ENCODE measurements at places on chromosomes 7 and 10.
A peak's percentile ranks its signal among the peaks of the same experiment; 100 is the strongest.

GRCh38 chr10:33478675-33479125 is 144.2 kb upstream of the NRP1 start:
- no peak for DNase-seq

DNA sequence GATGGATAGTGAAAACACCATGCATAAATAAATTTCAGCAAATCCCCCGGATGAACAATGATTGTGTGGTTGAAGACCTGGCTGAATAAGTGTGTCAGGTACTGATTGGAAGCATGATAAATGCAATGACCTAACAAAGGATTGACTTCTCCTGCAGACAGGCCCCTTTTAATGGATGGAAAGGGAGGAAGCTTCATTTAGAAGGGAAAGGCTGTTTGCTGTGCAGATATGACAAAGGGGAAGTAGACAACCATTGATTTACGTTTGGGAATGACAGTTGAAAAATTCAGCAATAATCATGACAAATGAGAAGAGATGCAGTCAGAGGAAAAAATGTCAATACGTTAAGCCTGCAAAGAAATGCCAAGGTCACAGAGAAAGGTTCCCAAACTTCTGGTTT is 503.8 kb downstream of the LRMDA start:
- DNase-seq = no peak

- DNase-seq = no peak
Measured at GRCh38 chr10:60341969-60342368, 47.7 kb downstream of the ANK3 start.

DNA sequence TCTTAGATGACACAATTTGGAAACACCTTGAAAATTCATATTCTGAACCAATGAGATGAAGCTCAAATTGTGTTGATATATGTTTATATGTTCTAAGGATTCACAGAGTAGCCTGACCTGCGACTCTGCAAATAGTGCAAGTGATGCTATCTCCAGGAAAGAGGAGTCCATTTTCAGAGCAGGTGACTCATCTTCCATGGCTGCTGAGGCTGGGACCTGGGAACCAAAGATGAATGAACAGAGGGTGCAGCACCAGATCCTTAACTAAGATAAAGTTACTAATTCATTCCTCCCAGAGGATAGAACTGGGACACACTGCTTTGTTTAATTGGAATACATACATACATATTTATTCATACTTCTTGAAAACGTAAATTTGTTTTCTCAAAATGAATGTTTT is 240.6 kb upstream of the SEMA3C start:
- DNase-seq = no peak

DNA sequence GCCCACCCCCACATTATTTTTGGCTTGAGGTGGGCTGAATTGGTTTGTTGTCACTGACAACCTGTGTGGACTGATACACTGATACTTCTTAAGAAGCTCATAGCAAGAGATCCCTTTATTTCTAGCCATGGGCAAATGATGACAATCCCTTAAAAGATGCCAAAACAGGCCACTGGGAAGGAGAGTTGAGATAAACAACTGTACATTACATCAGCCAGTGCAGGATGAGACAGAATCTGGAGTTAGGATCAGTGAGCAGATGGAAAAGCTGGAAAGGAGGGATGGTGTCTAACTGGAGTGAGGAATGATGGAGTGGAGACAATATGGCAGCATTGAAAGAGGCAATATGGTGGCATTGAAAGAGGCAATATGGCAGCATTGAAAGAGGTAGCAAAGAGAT is 195.9 kb upstream of the LYZL2 start:
- no peak for DNase-seq

- no peak for DNase-seq
Measured at GRCh38 chr10:98144985-98145384, 10.5 kb downstream of the R3HCC1L start.

GRCh38 chr10:23069019-23069815 is 26.2 kb upstream of the MSRB2 start:
- DNase-seq = peak; percentile 82

DNA sequence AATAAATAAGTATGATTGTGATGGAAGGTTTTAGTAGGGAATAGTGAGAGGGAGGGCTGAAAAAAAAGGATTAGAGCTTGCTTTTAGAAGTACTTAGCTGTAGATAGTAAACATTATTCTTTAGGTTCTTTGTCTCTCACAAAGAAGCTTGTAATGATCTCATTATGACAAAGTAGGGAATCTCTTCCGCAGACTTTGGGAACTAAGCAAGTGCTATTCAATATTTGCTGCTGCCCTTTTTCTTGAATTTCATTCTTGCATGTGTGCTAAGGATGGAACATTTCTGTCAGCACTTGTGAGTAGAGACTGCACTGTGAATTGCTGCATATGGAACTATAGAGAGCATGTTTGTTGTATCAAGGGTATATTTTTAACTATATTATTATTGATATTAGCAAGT is 173.4 kb downstream of the ST7 start:
- no peak for DNase-seq

- DNase-seq = no peak
Measured at GRCh38 chr7:94012746-94013145, 8.6 kb upstream of the BET1 start.

DNA sequence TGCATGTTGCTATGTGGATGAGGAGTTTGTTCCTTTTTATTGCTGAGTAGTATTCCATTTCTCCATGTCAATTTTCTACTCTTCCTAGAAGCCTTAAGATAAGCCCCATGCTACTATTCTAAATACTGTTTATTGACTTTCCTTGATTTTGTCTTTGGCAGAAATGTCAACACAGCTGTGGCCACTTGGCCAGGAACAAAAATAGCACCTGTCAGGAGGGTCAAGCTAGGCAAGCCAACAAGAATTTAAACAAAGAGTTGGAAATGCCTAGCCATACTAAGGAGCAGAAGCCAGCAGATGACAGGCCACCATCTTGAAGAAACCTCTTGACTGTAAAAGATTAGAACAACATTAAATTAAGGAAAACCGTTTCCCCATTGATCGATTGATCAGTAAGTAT is 34.7 kb downstream of the JAZF1 start:
- no peak for DNase-seq

- DNase-seq = peak; percentile 69
Measured at GRCh38 chr7:31122649-31123058, 70.5 kb downstream of the ADCYAP1R1 start.

- no peak for DNase-seq
Measured at GRCh38 chr10:119167041-119167440, 1.5 kb upstream of the SFXN4 start.

GRCh38 chr7:157409753-157410727 is 73.2 kb downstream of the DNAJB6 start:
- DNase-seq = no peak

DNA sequence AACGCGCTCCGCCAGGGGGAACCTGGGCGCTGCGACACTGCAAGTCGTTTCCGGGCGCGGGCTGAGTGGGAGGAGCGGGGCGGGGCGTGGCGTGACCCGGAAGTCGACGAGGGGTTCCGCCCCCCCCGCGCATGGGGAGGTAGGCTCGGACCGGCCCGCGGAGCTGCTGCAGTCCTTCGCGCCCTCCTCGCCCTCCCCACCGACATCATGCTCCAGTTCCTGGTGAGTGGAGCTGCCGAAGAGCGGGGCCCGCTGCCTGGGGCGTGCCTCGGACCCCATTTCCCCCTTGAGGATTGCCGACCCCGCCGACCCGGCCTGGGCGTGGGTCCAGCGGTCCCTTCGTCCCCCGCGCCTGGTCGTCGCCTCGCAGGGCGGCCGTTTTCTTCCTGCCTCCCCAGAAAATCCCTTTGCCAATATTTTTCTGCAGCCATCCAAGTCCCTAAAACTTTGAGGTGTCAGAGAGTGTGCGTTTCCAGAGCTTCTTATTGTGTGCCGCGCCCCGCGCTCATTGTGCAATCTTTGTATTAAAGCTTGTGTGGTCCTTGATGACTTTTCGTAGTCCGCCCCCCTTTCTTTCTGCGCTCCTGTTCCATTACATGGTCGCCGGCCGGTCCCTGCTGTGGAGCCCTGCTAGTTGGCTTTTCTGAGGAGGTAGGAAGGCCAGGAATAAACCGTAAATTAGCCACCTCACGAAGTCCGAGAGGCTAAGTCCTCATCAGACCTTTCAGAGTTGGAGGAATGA is at the start of gene STMP1:
TSS of gene STMP1 (plus strand) at position 142 of the 742 bp plus-strand sequence.
- peak; percentile 98 for DNase-seq

DNA sequence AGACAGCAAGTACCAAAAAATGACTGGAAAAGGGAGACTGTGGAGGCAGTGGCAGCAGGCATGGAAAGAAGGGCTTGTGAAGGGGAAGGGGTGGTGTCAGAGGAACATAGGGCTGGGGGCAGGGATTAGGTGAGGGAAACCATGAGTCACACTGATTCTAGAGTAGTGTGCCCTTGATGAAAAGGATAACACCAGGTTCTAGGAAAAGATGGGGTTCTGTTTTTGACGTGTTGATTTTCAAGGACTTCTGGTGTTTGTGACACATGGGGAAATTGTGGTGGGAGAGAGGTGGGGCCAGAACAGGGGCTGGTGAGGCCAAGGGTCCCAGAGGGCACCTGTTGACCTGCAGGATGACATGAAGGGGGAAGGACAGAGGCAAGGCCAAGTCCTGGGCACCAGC is 57.1 kb downstream of the FIGNL1 start:
- no peak for DNase-seq

DNA sequence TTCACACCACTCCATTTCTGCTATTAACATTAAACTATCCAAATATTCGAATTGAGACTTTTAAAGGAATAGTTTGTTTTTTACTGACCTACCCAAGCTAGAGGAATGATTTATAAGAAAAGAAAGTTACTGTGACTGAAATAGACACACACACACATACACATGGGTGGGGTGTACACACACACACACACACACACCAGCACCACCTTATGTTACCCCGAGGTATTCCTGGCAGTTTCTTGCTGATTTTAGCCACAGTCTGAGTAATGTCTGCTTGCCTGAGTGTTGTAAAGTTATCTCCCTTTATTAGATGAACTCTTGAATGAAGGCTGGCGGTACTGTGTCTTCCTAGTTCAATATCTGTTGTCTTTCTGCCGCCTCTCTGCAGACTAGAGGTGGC is 91.3 kb upstream of the PRKG1 start:
- no peak for DNase-seq

- DNase-seq = peak; percentile 69
Measured at GRCh38 chr10:93718937-93719725, 16.7 kb upstream of the FRA10AC1 start.

DNA sequence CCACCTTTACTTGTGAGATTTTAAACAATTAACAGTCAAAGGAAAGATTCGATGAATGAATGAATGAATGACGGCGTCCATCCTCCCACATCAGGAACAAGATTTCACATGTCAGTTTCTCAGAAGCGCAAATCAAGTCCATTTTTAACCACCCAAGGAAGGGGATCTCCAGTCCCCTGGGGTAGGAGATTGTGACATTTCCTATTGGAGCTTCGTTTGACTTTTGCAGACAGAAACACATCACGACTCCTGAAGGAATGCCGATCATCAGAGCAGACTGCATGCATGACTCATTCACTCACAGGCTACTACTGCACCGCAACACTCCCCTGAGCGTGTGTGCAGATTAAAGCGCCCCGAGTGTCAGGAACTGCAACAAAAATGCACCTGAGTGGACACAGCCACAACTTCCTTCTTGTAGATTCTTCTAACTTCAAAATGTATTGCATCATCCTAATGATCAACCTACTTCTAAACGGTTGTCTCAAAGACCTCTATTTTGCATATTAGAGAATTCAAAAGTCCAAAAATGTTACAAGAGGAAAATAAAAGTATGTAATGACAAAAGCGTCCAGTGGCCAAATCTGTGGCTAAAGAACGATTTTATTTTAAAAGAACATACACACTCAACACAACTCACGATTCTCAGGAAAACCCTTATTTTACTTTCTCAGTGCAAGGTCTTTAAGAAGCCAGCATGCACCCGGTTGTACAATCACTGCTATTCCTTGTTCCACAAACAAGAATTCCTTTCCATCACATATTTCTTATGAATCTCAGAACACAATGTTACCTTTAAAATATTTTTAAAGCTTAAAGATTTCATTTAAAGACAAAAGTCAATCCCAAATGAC is 172.6 kb downstream of the FAM107B start:
- DNase-seq = peak; percentile 89

DNA sequence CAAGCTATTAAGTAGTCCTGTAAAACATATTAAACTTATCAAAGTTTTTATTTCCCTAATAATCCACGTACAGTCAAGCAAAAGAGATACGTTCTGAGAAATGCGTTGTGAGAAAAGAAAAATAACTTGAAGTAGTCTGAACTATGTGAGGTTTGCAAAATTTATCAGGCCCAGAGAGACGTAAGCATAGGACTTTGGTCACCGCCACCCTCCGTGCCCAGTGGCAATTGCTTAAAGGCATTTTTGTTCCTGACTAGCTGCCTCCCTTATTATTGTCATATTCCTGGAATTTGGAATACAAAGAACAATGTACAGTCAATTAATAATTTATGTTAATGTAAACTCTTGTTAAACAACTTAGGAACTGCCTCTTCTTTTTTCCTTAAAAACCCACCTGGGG is 22.8 kb downstream of the HIBADH start:
- DNase-seq = no peak

GRCh38 chr10:17023386-17024298 is 106.0 kb downstream of the CUBN start:
- peak; percentile 92 for DNase-seq

DNA sequence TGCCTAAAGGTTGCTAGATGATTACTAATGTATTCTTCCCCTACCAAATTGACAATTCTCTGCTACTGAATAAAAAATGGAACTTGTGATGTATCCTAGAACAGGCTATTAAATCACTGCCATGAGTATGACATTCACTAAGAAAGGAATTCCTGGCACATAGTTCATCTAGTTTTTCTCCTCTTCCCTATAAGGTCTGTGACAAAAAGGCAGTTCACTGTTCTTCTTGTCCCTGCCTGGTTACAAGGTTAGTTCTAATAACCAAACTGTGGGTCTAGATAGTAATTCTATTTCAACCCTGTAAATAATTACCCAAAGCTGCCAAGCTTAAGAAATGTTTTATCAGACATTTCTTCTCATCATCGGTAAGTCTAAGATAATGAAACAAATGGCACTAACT is 245.6 kb downstream of the BICC1 start:
- DNase-seq = no peak

DNA sequence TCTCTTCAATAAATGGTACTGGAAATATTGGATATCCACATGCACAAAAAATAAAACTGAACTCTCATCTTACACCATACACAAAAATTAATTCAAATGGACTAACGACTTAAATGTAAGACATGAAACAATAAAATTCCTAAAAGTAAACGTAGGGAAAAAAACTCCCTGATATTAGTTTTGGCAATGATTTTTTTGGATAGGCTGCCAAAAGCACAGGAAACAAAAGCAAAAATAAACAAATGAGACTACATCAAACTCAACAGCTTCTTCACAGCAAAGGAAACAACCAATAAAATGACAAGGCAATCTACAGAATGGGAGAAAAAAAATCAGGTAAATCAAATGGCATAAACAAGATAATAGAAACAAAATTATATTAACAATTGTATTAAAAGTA is 65.7 kb downstream of the ORC5 start:
- DNase-seq = no peak
